ENCODE measurements at places on chromosomes 4 and X.

DNA sequence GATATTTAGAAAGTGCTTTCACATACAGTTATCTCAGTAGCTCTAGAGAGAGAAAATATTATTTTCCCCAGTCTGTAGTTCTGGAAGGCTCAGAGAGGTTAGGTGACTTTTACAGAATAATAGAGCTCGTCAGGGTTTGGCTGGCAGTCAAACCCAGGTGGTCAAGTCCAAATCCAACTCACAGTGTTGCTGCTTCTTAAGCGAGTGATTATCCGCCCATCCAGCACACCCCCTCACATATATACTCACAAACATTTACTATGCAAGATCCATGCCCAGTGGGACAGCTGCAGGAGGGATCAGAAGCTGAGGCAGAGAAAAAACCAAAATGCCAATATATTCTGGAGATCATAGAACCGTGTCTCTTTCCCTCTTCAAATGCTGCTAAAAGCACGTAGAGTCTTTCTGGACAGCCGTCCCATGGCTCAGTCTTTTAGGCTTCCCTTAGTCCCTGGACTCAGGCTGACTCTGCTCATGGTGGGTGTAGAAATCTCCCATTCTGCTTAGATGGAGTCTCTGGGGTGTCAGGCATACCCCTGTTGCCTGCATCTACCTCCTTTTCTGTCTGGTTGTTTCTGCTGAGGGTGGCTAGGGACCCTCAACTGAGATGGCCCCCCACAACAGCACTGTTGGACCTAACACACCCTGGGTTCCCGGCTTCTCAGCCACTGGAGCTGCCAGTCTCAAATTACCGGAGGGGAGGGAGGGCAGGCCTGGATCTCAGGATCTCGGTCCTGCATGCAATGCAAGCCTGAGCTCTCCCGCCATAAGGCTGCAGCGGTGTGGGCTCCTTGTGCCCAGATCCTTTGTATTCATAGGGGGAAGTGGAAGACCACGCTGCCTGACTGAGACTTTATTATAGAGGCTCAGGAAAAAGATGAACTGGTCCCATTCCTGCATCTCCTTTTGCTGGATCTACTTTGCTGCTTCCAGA, at the start of gene CHRNA9:
CHRNA9 (plus strand) TSS at position 743 of the 934 bp plus-strand sequence; CDS start at position 878, 135 bp downstream.
- DNase-seq = no peak

DNA sequence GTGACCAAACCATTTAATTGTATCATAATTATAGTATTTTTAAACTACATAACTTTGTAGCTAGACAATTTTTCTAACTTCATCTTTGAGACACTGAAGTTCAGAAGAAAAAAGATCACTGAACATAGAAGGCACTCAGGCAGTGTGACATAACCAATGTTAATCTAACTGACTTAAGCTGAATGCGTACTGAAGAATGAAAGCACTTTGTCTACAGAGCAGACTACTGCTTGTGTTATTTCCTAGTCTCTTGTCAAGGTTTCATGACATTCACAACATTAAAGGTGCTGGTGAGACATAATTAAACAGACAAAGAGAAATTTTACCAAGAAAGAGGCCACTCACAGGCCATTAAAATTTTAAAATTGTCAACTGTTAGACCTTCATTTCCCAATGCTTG, 13.5 kb downstream of the AMMECR1 start:
- DNase-seq = no peak

GRCh38 chr4:30714408-30715031, 5.6 kb upstream of the PCDH7 start:
- peak; percentile 48 for DNase-seq

GRCh38 chr4:155042014-155042413, 166.4 kb upstream of the NPY2R start:
- no peak for DNase-seq

DNA sequence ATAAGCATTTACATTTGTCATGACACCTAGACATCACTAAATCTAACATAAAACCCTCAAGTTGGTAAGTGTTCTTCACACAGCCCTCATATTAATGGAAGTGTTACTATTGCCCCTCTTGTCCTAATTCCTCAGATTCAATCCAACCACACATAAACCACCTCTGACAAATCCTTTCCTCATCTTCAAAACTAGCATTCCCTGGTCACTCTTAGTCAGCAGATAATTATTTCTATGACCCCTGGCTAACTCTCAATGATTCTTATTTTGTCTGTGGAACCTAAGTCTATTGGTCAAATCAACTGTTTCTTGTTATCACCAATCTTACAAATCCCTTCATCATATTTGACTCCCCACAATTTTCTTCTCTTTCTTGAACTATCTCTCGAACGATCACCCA, 168.6 kb downstream of the PPP3CA start:
- no peak for DNase-seq

- DNase-seq = peak; percentile 31
Observed at GRCh38 chr4:80265571-80266252, 752 bp upstream of the FGF5 start.

GRCh38 chr4:149715822-149716585, 99.6 kb downstream of the IQCM start:
- no peak for DNase-seq

DNA sequence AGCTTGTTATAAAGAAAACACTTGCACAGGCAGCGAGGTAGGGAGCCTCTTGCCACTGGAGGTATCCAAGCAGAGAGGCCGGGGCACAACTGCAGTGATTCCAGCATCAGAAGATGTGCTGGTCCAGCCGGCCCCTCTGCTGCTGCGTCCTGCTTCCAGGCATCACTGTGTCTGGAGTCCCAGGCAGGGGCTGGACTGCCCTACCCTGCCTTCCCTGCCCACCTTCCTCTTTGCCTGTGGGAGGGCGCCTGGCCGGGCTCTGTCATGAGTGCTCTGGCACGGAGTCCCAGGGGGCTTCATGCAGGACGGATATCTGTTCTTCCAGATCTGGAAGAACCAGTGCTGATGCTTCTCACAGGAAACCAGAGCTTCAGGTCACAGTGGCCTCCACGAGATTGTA, 187.6 kb upstream of the PSAPL1 start:
- DNase-seq = no peak

DNA sequence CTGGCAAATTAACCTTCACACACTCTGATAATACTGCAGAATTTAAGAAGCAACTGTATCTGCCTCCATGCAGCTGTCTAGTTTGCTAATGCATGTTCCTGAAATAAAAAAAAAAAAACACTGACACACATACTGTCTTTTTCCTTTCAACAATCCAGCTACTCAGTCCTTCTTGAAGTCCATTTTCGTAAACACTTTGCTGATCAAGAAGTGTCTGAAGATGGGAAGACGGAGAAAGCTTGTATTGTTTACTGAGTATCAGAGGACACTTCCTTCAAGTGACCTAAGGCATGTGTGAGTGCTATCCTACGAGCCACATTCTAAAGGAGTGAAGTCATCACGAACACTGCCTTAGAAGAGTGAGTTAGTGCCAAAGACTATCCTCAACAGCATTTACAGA, 82.6 kb downstream of the LUZP4 start:
- DNase-seq = no peak

- no peak for DNase-seq
Observed at GRCh38 chrX:21438792-21439191, 64.6 kb downstream of the CNKSR2 start.

GRCh38 chr4:106312377-106312776, 3.6 kb downstream of the TBCK start:
- no peak for DNase-seq

DNA sequence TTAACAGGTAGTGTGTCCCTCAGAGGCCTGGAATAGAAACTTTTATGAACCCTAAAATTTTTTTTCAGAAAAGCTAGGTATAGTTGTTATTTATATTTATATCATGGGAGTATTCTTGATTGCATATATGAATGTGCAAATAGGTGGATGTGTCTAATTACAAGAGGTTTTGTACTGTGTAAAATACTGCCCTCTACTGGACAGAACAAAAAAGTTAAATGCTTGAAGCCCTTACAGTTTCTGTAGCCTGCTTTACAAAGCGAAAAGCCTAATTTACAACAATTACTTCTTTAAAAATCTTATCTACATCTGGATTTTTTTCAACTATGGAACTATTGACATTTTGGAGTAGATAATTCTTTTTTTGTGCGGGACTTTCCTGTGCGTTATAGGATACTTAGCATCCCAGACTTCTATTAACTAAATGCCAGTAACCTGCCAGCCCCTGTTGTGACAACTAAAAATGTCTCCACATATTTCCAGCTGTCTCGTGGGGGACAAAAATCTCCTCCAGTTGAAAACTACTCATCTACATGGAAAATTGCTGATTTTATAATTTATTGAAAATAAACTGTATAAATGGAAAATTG, 35.1 kb downstream of the ENPEP start:
- no peak for DNase-seq

GRCh38 chrX:10086676-10087075, 70.1 kb upstream of the CLCN4 start:
- no peak for DNase-seq

Measured in Calu3 (cell line).